Coronary artery (tissue), 2 donors: ENCODE measurements at places on chromosomes 3 and 15.

GRCh38 chr3:126654571-126655383 lies at the start of gene TXNRD3:
TXNRD3 (minus strand) TSS chr3:126655124.
- DNase-seq = no peak

DNA sequence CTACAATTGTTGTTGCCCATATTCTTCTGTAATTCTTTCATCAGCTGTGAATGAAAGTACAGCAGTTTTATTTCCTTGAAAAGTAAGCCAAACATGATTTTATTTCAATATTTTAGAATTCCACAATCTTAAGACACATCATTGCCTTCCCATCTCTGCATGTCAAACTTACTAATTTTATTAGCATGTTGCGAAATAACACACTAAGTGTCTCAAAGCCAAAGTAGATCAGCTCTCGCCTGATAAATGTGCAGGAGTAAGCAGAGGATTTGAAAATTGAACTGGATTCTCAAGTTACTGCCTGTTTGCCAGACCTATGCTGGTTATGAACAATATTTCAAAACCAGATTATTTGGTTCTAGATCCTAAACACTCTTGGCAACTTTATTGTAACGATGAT lies 25.7 kb downstream of the TGFBR2 start:
- DNase-seq = no peak

GRCh38 chr3:46852839-46853355 lies 10.3 kb downstream of the MYL3 start:
- DNase-seq = peak; percentile 31

- no peak for DNase-seq
Measured at GRCh38 chr15:63135281-63135680, 13.6 kb downstream of the LACTB start.

DNA sequence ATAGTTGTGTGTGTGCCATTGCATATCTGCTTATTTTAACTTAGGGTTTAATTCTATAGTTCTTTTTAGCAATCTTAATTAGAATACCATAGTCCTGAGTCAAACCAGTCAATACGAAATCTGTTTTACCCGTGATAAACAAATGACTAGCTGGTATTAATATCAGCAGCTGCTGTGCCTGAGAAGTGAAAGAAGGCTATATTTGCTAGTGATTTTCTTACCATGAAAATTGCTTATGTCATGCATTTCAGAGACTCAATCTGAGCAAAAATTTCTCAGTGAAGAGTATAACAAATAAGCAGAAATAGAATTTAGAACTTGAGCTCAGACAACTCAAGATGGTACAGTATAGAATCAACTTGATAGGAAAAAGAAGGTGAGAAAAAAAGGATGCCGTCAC lies 820.4 kb downstream of the NAALADL2 start:
- no peak for DNase-seq

DNA sequence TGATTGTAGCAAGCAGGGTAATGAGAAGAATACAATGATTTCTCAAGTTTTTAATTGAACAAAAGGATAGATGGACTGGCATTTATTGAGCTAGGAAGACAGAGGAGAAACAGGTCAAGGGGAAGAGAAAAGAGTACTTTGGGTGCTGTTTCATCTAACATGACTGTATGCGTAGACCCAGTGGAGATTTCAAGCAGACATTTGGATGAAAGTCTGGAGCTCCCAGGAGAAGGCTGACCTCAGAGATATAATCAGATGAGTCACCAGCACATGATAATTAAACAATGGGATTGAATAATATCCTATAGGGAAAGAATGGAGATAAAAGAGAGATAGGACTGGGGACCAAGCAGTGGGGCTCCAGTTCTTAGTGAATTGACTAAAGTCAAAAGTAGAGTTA lies 194.9 kb downstream of the ARRDC4 start:
- DNase-seq = no peak

DNA sequence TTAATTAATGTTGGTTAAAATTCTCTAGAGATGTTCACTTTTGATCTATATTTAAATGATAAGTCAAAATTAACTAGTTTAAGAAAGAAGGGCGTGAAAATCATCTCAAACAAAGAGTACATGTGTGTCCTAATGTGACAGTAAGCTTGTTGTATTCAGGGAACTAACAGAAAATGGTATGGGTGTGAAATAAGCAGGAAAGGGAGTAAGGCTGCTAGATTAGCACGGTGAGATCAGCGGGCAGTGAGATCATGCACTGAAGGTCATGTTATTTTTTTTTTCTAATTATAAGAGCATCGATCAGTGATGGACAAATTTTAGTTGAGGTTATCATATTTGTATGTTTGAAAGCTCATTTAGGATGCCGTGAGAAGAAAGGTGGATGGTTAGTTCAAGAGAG lies 430.8 kb downstream of the DIPK2A start:
- no peak for DNase-seq

DNA sequence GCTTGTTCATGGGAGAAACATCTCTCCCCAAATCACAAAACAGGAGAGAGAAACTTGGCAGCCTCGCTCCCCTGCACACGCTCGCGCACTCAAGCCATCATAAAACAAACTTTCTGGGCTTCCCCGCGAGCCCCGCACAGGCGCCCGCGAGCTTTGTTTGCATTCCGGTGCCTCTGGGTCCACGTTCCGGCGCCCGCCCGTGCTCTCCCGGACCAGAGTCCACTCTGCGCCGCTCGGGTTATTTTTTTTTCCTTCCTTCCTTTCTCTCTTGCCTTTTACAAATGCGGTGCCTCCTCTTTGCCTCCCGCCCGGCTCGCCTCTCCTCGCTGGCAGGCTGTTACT lies 363 bp downstream of the MAGI1 start:
- DNase-seq = no peak

GRCh38 chr3:113743006-113743630 lies 2.9 kb downstream of the NAA50 start:
- DNase-seq = no peak

- no peak for DNase-seq
Measured at GRCh38 chr3:24773798-24774197, 279.1 kb upstream of the THRB start.

DNA sequence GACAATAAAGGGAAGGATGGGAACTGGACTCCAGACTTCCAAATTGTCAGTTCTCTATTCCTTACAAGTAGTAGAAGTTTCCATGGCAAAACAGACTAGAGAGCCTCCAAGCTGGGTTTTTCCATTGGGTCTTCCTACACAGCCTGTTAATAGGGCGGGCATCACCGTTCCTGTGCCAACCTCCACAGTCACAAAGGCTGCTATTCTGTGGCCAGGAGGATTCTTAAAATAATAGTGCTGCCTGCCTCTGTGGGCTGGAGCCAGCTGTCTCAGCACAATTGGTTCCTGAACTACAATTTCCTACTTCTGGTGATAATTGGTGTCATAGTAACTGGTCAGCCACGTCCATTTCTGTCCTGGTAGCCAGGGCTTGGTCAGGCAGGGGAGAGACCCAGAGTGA lies 38.6 kb downstream of the LYZL4 start:
- peak; percentile 21 for DNase-seq

DNA sequence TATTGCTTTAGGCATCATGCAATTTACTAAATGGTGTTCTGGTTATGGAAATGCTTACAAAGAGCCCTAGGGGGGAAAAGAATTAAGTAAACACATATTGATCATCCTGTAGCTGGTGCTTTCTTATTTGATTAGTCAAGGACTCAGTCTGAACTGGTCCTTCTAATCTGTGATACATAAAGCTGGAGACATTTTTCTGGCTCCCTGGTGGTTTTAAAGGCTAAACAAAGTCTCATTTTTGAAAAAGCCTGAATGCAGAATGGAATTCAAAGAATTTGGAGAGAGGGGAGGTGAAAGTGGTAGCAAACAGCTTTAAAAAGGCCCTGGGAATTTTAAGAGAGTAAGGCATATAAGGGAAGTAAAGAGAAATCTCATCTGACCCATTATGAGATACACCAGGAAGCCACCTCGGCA lies 149.7 kb downstream of the RBMS3 start:
- no peak for DNase-seq

GRCh38 chr15:49178497-49178896 lies 8.4 kb downstream of the GALK2 start:
- no peak for DNase-seq

GRCh38 chr15:80778964-80779657 lies at the start of gene CEMIP:
CEMIP (plus strand) TSS chr15:80779370; CDS start chr15:80873880, 94,510 bp downstream.
- DNase-seq = no peak

GRCh38 chr3:24588629-24589512 lies 94.2 kb upstream of the THRB start:
- no peak for DNase-seq

GRCh38 chr3:52848617-52849016 lies 13.8 kb upstream of the MUSTN1 start:
- no peak for DNase-seq

GRCh38 chr3:189363590-189364255 lies 192.0 kb downstream of the TPRG1 start:
- DNase-seq = no peak

- DNase-seq = no peak
Measured at GRCh38 chr3:151168269-151169094, 34.5 kb downstream of the GPR171 start.

DNA sequence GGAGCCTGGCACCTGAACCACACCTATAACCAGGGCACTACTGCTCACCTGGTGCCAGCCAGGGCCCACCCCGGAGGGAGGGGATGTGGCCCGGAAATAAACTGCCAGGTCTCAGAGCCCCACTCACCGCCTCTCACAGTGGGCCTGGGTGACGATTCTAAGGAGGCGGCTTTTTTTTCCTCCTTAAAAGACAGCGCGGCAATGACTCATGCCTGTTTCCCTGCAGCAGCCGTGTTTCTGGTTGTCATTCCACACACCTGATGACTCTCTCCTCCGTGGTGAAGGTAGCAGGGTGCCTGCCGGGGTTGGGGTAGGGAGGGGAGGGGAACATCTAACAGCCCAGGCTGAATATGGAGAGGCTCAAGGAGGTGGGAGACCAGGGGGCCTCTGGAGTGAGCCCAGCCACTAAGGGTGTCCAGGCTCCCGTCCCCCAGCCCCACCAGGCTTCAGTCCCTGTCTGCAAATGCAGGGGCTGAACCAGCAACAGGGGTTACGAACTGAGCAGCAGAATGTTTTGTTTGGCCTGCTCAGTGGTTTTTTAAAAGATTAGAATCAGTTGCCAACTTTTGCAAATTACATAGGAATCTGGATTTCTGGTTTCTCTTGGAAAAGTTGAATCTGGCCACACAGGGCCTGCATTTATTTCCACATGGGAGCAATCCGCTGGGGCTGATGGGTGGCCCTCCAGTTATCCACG lies 127.3 kb upstream of the LINGO1 start:
- DNase-seq = no peak

- DNase-seq = no peak
Measured at GRCh38 chr3:99997293-99997692, 117.0 kb downstream of the FILIP1L start.

DNA sequence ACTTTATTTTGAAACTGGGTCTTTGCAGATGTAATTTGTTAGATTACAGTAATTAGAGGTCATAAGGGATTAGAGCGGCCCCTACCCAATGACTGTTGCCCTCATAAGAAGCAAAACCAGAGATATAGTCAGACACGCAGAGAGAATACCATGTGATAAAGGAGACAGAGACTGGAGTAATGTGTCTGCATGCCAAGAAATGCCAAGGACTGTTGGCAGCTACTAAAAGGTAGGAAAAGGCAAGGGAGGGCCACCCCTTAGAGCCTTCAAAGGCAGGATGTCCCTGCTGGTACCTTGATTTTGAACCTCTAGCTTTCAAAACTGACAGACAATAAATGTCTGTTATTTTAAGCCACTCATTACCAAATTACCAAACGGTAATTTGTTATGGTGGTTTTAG lies 548.2 kb downstream of the FHIT start:
- DNase-seq = no peak

DNA sequence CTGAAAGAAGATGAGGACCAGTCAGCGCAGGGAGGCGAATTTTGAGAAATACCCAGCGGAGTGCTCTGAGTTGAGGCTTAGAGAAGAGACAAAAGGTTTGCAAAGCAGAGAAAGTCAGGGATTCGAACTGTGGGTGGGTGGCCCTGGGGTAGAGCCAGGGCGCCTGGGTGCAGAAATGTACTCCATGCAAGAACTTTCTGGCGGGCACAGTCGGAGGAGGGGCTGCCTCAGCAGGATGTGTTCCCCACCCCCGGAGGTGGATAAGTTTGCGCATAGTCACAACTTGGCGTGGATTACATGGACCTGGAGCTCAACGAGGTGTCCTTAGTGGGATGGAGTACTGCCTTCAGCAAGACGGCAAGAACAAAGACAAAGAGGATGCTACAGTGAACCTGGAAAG lies 117.3 kb upstream of the ALDH1A3 start:
- DNase-seq = peak; percentile 68

GRCh38 chr15:71051539-71051938 lies 63.7 kb upstream of the THSD4 start:
- no peak for DNase-seq

DNA sequence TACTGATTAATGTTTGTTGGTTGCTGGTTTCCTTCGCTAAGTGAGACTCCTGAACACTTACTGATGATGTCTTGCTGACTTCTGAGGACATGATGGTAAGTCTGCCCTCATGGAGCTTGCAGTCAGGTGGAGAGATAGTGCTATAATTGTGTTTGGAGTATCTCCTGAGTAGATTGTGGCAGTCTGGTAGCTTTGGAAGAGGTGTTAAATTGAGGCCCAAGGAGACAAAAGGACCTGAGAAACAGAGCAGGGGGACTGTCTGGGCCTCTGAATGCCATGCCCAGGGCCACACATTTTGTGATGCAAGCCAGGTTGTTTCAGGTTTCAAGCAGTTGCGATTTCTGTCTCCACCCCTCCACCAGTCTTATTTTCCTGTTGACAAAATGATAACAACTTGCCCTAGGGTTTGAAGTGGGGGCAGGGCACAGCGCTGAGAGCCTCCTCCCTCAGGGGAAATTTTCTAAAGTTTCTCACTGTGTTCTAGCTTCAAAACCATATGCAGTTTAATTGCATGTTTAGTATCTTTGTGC lies 16.7 kb downstream of the SMAD3 start:
- no peak for DNase-seq

GRCh38 chr3:113124256-113124830 lies 87.0 kb upstream of the BOC start:
- no peak for DNase-seq

DNA sequence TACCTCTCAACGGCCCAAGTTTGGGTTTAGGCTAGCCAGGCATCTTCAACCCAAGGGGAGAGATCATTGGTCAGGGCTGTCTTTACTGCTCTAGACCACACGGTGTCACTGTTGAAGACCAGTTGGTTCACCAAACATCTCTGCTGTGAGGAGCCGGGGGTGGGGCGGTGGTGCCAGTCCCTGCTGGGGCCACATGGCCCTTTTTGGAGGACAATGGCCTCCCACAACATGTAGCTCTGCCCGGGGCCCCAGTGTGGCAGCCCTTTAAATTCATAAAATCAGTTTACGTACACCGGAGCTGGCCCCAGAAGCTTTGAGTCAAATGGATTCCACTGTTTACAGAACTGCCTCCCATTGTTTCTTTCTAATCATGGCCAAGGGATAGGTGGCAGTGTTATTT lies 19.1 kb upstream of the TM4SF18 start:
- DNase-seq = no peak
